ENCODE measurements at places on chromosomes 2 and 18.

DNA sequence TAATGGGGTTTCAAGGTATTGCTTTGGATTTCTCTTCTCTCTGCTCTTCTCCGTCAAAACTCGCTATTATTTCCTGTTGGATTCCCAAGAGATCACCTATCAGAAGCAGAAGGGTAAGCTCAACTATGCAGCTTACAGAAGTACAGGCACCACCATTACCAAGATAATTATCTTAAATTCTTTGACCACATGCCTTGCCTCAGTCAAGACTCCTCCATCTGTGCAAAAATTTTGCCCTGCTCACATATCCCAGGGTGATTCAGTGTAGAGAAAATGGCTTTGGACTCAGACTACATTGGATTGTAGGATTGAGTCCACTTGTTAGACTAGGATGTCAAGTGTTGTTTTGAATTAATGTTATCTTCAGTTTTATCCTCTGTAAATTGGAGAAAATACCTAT is 698.7 kb downstream of the TDRD15 start:
- no peak for DNase-seq

DNA sequence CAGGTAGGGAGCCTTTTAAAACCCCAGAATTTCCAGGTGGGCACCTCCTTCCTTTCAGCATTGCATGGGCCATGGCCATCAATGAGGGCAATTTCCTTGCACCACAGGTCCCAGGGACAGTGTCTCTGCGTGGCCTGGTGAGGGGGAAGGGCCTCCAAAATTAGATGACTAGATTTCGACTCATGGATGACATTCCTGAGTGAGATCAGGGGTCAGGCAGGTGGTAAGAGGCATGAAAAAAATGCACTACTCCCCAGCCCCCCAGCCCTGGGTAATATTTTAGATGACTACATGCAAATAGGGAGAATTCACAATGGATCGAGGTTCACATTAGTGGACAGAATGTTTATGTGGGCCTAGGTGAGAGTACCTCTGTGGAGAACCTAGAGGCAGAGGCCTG is 19.0 kb upstream of the IGFBP5 start:
- DNase-seq = no peak

- DNase-seq = no peak
Measured at GRCh38 chr2:17959833-17960232, 81.4 kb downstream of the KCNS3 start.

- no peak for DNase-seq
Measured at GRCh38 chr2:19733951-19734425, 167.8 kb downstream of the TTC32 start.

DNA sequence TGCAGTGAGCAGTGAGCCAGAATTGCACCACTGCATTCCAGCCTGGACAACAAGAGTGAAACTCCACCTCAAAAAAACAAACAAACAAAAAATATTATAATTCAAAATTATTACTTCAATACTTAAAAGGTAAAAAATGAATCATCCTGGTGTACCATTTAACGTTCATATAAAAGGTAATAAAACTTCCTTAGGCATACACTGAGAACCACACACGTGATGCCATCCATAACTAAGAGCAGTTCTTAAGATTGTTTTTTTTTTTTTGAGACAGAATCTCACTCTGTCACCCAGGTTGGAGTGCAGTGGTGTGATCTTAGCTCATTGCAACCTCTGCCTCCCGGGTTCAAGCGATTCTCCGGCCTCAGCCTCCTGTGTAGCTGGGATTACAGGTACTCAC is 29.4 kb downstream of the YWHAQ start:
- DNase-seq = no peak

GRCh38 chr2:39252888-39253518 is 9.2 kb upstream of the CDKL4 start:
- no peak for DNase-seq

DNA sequence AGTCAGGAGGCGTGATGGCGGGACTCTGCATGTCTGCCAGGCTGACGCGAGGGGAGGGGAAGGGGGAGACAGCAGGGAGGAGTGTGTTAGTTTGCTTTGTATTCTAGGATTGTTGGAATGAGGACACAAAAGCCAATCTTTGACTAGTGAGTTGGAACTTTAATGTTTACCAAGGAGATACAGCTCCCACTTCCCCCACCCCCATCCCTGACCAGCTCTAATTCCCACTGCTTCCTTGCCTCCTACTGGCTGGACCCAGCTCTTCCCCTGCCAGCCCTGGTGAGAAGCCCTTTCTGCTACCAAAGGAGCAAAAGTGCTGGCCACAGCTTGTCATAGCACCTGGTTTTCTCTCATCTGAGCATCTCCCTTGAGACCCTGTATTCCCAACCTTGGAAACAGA is 84.5 kb downstream of the CELF4 start:
- DNase-seq = no peak

- DNase-seq = no peak
Measured at GRCh38 chr2:178589335-178589734, 109.1 kb downstream of the PLEKHA3 start.

DNA sequence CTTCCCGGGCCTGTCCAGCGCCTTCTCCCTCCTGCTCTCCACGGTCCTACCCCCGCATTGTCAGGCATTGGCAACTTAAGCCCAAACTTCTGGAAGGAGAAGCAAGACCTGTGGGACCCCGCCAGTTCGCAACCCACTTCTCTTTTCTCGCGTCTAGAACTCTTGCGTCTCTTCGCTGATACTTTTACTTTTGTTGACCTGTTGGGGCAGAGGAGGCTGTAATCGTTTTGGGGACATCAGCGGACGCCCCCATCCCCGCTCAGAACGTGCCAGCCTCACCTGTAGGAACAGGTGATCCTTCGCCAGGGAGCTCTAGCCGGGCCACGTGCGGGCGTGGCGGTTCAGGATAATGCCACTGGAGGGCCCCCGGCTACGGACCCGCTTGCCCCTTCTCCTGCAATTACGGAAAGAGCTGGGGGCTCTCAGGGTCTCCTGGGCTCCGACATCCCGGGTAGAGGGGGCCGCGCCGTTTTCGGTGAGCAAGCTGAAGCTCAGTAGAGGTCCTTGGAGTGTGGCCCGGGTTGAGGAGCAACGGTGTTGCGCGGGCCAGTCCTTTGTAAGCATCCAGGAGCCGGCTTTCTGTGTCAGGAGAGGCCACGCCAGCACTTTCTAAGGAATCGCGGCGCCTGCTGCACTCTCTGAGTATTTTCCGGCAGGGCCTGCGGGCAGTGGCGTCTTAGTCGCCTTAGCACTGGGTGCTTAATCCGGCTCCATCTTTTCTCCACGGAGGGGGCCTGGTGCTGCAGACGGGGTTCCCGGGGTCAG is 1.6 kb downstream of the MTCL1 start:
- DNase-seq = peak; percentile 61

- no peak for DNase-seq
Measured at GRCh38 chr2:194380011-194380410, 1277.0 kb upstream of the SLC39A10 start.

- no peak for DNase-seq
Measured at GRCh38 chr2:65053199-65053598, 3.0 kb upstream of the CEP68 start.

GRCh38 chr2:207847807-207848544 is 78.3 kb upstream of the FZD5 start:
- DNase-seq = peak; percentile 86

GRCh38 chr2:190553254-190553653 is 18.7 kb upstream of the NEMP2 start:
- DNase-seq = no peak

DNA sequence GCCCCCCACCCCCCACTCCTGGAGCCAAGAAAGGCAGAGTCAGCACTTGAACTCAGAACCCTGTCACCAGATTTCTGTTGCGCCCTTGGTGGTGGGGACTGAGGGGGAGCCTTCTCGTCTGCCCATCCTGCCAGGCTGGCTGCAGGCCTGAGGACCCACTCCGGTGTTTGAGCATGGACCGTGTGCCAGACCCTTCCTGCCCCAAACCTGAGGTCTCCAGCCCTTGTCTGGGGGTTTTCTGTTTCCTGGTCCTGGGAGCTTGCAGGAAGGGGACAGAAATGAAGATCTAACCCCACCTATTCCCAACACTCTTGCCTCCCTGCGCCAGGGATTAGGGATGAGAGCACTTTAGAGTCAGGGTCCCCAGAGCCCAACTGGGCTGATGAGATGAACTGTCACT is 190.6 kb downstream of the HAUS1 start:
- DNase-seq = no peak

GRCh38 chr18:48831802-48832201 is 119.0 kb downstream of the SMAD7 start:
- no peak for DNase-seq

GRCh38 chr2:171522052-171522787 is at the start of gene CYBRD1:
Gene CYBRD1, plus strand, starts transcription at chr2:171522474. Its CDS starts 72 bp downstream, at chr2:171522546.
- DNase-seq = no peak

DNA sequence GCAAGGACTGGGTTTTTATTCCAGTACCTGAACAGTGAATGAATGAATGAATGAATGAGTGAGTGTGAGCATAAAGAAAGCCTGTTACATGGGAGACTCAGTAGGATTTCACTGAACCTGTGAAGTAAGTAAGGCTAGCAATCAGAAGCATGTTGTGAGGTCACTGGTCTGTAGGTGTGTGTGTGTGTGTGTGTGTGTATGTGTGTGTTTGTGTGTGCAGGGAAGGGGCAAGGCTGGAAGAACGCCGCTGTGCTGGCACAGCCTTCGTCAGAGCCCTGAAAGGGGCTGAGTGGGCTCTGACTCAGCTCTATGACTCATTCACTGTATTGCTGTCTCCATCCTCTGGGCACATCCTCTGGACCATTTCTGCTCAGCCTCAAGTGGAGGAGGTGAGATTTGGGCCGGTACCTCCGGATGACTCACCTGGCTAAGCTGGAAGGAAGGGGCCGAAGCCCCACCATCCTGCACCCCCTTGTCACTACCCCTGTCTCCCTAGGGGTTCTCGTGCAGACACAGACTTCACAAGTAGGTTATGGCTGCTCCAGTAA is 51.4 kb upstream of the MRPL33 start:
- no peak for DNase-seq

GRCh38 chr2:31317396-31317795 is 83.4 kb downstream of the EHD3 start:
- no peak for DNase-seq

DNA sequence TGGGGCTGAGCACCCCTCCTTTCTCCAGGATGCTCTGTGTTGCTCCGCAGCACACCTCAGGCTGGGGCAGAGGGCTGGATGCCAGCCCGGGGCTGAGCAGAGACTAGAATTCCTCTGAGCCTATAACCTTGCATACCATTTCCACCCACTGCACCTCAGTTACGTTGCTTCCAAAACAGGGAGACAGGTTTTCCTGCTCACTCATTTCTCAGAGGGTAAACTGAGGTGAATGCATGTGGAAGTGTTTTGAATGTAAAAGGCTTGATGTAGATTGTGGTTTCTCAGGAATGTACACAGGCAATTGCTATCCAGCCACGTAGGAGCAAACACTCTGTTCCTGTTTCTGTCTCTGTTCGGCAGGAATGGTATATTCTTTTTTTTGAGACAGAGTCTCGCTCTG is 45.3 kb downstream of the EDAR start:
- DNase-seq = no peak

DNA sequence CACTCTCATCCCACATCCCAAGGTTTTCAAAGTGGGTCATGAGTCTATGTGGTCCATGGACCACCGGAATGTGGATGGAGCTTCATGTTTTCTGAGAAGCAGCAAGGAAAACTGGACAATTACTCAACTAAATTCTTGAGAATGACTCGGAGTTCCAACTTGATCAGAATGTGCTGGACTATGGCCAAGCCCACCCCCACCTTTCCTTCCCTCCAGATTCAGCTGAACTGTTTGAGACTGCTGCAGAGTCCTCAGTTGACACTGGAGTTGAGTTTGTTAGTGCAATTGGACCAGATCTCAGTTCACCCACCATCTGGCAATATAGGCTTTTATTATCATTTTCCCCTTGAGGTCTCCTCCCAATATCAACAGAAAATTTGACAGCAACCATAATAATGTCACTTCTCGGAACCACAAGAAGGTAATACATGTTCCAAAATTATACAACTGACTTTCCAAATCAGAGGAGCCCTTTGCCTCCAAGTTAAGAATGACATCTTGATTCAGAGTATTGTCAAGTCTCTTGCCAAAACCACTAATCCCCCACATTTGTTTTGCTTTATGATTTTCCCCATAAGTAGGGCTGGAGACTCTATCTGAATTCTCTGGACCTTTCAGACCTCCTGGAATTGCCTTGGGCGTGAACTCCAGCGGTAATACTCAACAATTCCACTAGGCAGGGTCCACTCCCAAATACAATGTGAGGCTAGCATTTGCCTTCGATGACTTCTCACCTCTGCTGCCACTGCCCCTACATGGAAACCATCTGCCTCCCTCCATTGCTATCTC is 8.8 kb downstream of the COL4A4 start:
- no peak for DNase-seq

DNA sequence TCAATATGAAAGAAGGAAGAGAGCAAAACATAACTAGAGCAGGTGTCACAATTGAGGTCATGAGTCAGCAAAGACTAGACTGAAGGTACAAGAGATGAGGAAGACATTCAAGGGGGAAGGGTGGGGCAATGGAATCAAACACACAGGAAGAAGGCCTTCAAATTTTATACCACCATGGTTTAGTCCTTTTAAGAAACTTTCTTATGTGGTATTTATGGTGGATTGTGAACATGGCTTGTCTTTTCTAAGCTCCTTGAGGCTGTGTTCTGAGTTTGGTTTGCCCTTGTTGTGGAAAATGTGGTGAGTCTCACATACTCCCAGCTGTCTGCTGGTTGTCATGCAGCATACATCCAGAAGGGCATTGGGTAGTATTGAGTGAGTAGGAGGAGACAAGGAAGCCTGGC is 62.1 kb downstream of the NABP1 start:
- no peak for DNase-seq

DNA sequence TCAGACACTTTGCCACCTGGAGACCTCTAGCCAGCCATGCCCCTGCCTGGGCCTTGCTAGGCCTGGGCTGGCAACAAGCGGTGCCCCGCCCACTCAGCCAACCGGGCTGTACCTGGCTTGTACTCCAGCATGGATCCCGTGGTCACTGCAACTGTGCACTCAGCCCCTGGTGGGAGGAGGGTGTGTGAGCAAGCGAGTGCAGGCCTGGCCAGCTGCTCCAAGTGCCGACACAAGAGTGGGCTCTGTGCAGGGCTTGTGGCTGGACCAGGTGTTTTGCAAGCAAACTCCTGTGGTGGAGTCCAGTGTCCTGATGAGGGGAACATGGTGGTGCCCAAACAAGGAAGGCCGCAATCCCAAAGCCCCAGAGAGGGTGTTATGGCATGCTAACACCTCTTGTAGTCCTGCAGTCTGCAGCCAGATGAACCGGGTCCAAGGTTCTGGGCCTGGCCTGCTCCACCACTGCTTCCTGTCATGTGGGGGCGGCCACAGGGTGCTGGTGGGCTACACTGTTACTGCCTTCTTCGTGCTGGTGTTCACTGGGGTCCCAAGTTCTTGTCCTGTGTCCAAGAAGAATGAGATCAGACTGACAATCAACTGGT is 60.1 kb upstream of the CD28 start:
- DNase-seq = no peak

DNA sequence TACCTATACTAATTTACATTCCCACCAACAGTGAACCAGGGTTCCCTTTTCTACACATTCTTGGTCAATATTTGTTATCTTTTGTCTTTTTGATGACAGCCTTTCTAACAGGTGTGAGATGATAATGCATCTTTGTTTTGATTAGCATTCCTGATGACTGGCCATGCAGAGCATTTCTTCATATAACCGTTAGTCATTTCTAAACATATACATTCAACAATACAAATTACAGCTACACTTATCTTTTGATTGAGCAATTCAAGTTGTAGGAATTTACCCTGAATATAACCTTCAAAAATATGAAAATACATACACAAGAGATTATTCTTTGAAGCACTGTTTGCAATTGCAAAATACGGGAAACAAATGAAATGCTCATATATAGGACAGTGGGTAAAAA is 94.9 kb downstream of the TMEM131 start:
- DNase-seq = no peak
